NCI-H1930 (cell line): ENCODE measurements at places on chromosomes 4 and X.

GRCh38 chr4:112510291-112511092 lies 5.5 kb downstream of the NEUROG2 start:
- no peak for DNase-seq

DNA sequence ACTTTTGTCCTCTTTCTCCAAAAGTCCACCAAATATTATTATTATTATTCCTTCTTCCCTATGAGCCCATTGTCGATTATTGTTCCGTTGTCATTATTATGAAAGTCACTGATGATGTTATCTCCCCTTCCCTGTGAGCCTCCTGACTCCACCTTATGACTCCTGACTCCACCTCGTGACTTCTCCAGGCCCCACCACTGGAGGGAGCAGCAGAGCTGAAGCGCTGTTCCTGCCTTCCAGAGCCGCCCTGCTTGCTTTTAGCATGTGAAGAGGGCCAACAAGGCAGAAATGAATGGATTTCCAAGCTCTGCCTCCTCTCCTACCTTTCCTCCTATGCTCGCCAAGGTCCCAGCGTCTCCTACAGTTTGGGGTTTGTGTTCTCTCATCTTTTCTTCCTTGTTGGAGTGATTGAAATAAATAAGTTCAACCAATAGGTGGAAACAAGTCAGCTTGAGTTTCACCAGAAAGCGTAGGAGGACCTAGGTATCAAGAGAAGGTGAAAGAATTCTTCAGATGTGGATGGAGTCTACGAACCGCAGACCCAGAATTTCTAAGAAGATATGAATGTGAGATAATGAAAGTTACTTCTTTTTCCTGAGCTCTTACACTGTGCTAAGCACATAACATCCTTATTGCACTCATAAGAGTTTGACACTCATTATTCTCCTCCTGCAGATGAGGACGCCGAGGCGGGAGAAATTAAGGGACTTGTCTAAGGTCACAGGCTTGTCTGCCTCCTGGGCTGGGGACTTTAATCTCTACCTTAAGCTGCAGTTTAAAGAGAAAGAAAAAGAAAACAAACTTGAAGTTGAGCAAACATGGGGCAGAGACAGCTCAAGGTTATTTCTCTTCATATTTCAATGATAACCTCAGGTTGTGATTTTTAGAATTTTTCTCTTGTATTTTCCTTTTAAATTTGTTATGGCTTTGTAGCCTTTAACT lies 26.1 kb downstream of the IGSF1 start:
- no peak for DNase-seq

- no peak for DNase-seq
Observed at GRCh38 chr4:80188457-80188800, 8.9 kb upstream of the PRDM8 start.

DNA sequence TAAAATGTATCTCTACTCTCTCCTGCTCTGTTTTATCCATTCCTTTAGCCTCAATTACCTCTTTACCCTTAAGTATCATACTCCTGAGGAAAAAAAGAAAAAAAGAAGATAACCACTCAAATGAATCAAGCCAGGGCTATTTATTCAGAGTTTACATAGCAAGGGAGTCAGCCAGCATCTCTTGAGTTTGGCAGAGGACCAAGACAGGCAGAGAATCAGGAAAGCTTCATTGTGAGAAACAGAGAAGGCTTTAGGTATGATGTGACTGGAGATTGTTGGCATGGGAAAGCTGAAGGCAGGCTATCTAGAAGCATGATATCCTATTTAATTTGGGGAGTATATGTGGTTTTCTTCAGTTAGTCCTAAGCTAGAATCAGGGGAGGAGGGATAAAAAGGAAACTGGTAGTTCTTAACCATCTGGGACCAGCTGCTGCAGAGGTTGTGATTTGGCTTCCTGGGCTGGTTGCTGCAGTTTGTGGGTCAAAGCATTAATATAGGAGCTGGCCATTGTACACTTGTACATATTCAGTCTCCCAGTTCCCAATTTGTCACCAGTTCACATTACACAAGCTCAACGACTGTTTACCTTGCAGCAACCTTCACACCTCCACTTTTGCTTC lies 11.2 kb downstream of the APELA start:
- DNase-seq: no peak

GRCh38 chr4:3317011-3317655 lies 24.3 kb downstream of the RGS12 start:
- no peak for DNase-seq

- DNase-seq: no peak
Observed at GRCh38 chr4:168360271-168360670, 41.7 kb upstream of the DDX60 start.

DNA sequence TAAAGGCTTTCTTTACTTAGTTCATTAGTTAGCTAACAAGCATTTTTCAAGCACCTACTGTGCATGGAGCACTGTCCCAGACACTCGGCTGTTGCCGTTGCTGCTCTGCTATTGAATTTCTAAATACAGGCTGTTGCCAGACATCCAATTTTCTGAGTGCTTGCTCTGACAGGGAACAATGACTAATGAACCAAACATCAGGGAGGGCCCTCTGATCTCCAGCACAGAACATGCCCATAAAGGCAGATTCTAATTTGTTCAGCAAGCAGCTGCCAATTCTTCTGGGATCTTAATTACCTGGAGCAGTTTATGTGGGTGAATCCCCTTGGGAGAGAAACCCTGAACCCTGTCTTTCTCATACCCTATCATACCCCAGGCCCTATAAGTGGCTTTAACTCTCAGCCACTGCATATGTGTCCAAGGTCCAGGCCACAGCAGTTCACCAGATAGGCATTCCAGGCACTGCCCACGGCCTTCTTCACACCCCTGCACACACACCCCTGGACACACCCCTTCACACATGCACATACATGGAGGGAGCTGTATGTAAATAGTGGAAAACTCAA lies 27.9 kb downstream of the TSC22D3 start:
- DNase-seq: peak; percentile 44

DNA sequence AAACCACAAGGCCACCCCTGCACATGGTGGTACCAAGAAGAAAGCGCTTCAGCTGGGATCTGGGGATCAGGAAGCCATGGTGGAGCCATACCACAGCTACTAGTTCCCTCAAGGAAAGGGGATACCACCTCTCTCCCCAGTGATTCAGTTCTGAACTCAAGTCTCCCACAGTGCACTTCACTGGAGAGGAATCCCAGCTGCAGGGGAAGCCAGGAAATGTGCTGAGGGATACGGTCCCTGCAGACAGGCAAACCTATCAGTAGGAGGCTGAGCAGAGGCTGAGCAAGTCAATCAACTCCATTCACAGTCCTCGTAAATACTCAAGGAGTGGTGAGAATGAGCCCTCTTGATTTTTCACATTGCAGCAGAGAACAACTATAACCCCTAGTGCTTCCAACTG lies 11.0 kb downstream of the TMEM192 start:
- no peak for DNase-seq

DNA sequence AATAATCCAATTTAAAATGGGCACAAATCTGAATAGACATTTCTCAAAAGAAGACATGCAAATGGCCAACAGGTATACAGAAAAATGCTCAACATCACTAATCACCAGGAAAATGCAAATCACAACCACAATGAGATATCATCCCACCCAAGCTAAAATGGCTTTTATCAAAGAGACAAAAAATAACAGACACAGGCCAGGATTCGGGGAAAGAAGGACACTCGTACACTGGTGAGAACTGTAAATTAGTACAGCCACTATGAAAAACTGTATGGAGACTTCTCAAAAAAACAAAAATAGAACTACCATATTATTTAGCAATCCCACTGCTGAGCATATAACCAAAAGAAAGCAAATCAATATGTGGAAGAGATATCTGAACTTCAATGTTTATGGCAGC lies 8.5 kb downstream of the SPP1 start:
- DNase-seq: no peak

DNA sequence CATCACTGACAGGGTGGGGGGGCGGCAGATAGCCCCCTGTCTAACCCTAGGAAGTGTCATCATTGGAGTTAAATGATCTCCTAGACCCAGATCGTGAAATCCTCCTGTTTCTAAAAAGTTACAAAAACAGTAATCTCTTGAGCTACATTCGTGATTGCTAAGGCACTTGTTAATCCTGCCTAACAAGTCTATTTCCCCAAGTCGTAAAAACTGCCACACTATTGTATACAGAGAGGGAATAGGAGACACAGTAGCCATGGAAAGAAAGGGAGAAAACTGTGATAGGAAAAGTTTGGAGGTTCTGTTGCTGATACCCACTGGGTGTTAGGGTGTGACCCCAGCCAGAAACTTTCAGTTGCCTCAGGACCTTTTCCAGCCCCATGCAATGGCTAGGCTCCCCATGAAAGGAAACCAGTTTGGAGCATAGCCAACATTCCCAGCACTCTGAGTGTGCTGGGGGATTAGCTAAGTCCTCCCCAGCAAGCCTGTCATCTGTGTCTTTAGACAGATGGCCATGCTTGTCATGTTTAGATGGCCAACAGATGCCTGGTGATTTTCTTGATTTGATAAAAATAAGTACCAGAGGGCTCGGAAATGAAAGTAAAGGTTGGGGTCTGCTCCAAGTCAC lies 63.3 kb upstream of the ANXA10 start:
- no peak for DNase-seq

DNA sequence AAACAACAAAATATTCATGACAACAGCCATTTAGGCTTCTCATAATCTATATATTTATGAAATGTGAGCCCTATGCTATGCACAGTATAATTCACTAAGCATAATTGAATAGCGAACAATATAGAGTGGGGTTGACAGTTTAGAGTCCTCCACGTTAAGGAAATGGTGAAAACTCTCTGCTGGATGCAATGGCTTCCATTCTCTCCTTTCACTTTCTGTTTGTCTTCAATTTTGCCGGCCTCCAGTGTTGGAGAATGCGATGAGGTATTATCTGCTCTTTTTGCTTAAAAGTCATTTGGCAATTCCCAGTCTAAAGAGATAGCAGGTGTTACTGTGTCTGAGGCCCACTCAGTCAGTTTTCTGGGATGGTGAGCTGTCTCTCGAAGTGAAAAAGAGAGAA lies 52.1 kb downstream of the NPY5R start:
- no peak for DNase-seq

- DNase-seq: no peak
Observed at GRCh38 chrX:124931958-124932357, 387.7 kb upstream of the TEX13C start.

DNA sequence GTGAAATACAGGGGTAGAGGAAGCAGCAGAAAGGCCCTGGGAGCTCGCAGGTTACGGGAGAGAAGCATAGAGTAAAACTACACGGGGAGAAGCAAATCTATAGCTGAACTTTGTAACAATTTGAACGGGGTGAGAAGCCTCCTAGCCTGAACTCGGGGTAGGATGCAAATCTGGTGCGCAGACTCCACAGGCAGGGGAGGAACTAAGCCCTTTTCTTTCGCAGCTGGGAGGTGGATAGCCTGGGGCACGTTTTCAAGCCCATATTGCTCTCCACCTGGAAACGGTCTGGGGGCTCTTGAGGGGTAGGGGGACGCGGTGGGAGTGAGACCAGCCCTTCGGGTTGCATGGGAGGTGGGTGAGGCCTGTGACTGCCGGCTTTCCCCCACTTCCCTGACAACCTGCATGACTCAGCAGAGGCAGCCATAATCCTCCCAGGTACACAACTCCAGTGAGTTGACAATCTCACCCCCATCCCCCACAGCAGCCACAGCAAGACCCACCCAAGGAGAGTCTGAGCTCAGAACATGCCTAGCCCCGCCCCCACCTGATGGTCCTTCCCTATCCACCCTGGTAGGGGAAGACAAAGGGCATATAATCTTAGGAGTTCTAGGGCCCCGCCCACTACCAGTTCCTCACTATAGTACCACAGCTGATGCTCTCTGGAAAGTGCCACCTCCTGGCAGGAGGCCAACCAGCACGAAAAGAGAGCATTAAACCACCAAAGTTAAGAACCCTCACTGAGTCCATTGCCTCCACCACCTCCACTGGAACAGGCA lies 29.9 kb downstream of the SOWAHB start:
- no peak for DNase-seq

- no peak for DNase-seq
Observed at GRCh38 chrX:135543924-135544323, 23.5 kb downstream of the INTS6L start.

DNA sequence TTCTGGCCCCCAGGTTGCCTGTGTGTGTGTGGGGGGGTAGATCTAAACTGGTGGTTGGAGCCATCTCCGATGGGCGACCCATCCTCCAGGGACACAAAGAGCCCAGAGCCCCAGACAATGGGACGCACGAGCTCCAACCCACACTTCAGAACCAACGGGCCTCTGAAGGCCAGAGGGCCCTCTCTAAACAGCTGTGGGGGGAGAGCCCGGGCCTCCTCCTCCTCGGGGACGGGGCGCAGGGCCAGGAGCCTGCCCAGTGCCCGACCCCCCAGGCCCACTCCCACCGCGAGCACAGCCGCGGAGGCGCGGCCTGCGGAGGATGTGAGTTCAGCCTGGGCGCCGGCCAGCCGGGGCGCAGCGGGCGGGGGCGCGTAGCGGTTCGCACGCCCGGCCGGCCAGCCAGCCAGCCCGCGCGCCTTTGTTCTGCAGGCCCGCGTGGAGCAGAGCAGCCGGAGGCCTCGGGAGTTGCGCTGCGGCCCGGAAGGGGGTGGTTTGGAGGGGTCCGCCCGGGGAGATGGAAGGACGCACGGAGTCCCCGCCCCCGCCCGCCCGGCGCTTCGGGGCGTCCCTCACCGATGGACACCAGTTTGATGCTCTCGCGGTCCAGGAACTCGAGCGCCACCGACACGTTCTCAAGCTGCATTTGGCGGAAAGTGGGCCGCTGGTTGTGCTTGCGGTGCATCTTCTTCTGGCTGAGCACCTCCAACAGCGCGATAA lies 4.0 kb downstream of the FLNA start:
- no peak for DNase-seq

GRCh38 chrX:82945332-82945731 lies 562.8 kb upstream of the POU3F4 start:
- no peak for DNase-seq

GRCh38 chr4:179709961-179710624 lies 2267.9 kb upstream of the AGA start:
- no peak for DNase-seq

- no peak for DNase-seq
Observed at GRCh38 chr4:33924811-33925210, 2319.5 kb downstream of the ARAP2 start.

DNA sequence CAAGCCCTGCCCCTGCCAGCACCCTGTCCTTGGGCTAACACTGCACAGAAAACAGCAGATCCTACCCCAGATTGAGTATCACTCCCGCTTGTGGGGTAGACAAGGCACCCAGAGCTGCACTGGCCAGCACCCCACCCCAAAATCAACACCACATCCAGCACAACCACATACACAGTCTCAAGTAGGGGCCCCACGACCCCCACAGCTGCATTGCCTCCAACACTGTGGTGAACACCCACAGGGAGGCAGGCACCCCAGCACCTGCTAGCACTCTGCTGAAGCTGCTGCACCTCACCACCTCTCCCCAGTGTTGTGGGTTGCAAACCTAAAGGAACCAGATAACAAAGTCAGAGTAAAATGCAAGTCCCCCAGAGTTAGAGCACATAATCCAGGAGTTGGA lies 589.9 kb downstream of the PCDH19 start:
- no peak for DNase-seq

DNA sequence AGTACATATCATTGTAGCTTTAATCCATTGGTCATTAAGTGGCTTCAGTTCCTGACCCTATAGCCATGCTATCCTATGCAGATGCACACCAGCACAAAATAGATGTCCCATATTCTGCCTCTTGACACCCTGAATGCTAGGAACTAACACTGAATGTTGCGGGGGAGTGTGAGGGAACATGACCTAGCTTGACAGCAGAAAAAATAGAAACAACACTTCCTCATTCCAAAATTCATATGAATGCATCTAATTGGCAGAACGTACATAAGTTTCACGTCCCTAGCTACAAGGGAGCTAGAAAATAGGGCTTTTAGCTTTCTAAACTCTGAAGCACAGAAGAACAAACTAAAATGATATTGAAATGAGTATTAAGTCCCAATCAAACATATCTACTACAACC lies 14.4 kb upstream of the DCAF8L1 start:
- DNase-seq: no peak
